ENCODE measurements at places on chromosomes 7 and 10.

GRCh38 chr10:100303724-100304319 lies 17.3 kb upstream of the BLOC1S2 start:
- DNase-seq = no peak

- no peak for DNase-seq
Observed at GRCh38 chr7:80921130-80921529, 2.3 kb upstream of the SEMA3C start.

DNA sequence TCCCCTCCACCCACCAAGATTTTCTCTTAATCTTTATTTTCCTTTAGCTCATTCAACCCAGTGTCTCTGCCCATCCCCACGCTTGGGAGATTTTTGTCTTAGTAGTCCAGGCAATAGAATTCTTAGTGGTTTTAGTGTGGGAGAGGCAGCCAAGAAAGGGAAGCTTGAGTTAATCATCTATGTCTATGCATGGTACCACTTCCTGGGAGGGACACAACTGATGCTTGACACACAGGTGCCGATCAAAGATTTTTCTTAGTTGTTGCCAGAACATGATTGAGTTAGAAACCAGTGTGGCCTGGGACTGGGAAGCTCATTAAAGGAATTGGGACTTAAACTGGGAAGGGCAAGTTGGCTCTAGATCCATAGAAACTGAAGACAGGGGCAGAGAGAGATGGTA lies 3.1 kb downstream of the STRA8 start:
- DNase-seq = no peak

DNA sequence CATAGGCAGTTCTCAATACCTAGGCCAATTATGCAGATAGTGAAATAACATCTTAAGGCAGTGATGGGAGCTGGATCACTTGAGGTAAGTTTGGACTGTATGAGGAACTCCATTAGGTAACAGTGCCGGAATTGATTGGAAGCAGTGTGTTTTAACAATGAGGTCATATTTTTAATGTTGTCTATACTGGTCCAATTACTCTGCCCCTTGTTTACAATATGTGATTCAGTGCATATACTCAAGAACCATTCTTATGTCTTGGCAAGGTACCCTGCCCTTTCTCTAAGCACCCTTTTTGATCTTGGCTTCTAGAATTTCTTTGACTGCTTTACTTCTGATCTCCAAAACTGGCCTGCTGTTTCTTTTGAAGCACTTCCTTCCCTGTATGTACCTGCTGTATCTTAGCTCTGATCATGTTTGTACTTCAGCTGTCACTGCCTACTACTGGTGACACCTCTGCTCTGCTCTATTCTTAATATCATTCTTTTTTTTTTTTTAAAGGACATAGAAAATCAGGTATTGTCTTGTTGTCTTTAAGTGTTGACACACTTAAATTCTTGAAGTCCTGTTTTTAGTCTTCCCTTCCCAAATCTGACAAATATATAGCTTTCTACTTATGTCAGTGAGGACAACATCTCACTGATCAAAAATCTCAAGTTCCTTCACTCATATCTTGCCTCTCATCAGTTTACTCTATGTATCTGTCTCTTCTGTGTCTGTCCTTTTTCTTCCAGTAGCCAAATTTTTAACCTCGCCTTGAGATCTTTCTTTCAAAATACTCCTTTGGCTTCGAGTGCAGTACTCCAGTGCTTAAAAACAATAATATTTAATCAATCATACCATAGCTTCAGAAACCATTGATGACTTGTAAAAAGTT lies 46.4 kb upstream of the RPA3 start:
- DNase-seq = no peak

DNA sequence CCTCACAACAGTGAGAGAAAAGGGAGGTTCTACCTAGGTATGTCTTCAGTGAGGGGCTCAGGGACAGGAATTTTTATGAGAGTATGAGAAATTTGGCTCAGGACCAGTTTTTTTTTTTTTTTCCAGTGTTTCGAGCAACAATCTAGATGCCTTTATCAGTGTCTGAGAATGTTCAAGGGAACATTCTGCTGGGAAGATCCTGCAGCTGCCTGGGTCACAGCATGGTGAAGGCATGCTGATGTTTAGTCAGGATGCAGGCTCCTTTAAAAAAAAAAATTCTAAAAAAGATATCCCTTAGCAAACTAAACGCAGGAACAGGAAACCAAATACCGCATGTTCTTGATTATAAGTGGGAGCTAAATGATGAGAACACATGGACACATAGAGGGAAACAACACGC lies 31.0 kb downstream of the SBDS start:
- no peak for DNase-seq

- DNase-seq = no peak
Observed at GRCh38 chr7:142328551-142328950, 70.7 kb upstream of the PRSS58 start.

GRCh38 chr10:104648421-104648820 lies 7.3 kb downstream of the SORCS3 start:
- DNase-seq = no peak

GRCh38 chr10:876438-876837 lies 55.1 kb downstream of the LARP4B start:
- DNase-seq = no peak

Data from effector CD4-positive, alpha-beta T cell (primary cell).